ENCODE measurements at places on chromosomes 5 and 9.

- no peak for DNase-seq
These were observed 922.0 kb downstream of the CDH12 start for GRCh38 chr5:21931116-21931515.

DNA sequence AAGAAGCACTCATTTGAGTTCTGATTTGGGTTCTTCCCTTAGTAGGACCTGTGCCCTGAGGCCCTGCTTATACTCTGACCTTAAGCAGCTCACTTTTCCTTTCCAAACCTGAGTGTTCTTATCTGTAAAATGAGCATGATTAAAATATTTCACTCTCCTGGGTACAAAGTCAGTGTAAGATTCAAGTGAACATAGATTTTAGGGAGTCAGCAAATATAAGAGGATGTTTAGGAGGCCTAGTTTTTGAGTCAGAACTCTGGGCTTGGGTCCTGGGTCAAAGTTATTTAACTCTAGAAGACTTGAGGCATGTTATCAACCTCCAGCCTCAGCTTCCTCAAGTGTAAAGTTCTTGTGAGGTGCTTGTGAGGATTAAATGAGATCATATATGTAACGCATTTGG is 8.7 kb upstream of the SPARC start:
- no peak for DNase-seq

DNA sequence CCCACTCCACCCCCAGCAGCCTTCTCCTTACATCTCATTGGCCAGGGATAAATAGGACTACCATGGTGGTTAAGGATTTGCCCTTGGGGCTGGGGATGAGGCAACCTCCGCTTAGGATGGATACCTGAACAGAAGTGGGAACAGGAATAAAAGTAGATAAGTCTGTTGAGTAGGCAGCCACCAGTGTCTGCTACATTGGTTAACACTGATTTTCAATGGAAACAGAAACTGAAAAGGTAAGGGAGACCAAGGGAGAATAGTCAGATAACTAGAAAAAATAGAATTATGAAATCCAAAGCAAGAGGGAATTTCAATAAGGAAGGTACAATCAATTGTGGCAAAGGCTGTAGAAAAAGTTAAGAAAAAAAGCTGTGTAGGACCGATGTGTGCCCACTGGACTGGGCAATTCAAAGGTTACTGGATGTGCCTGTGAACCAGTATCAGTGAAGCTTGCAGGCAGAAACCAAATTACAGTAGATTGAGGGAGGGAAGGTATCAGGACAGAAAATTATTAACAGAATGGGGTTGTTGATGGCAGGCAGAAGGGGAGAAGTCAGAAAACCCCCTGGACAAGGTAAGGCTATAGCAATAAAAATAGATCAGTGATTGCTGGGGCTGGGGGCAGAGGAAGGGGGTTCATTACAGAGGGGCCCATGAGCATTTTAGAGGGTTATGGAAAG is 48.7 kb downstream of the DNAJC21 start:
- no peak for DNase-seq

- DNase-seq = no peak
These were observed 4.5 kb downstream of the NUDT2 start for GRCh38 chr9:34333836-34334235.

- no peak for DNase-seq
These were observed 124.1 kb upstream of the STC2 start for GRCh38 chr5:173452119-173452905.

DNA sequence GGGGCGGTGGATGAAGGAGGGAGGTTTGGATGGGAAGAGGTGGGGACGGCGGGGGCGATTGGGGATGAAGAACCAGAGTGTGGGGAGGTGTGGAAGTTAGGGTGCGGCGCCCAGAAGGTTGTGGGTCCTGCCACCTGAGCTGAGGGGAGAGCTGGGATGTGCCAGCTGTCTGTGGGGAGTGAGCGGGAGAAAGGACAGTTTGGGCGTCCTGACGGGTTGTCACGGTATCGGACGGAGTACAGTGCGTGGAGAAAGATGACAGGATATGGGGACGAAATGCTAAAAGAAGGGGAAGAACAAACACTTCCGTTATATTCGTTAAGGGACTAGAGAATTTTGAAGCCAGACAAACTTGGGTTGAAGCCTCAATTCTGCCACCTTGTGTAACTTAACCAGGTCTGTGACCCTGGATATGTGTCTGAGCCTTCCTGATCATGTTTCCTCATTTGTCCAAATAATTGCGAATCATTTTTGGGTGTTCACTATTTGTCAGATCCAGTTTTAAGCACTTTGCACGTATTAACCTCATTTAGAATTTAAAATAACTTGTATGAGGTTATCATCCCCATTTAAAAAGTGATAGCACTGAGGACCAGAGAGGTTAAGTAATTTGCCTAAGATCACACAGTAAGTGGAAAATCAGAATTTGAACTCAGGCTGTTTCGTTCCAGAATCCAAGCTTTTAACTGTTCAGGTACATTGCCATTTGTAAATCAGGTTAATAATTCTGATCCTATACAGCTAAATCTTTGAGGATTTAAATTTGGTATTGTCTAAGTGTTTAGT is 689 bp downstream of the CNTRL start:
- DNase-seq = peak; percentile 15

DNA sequence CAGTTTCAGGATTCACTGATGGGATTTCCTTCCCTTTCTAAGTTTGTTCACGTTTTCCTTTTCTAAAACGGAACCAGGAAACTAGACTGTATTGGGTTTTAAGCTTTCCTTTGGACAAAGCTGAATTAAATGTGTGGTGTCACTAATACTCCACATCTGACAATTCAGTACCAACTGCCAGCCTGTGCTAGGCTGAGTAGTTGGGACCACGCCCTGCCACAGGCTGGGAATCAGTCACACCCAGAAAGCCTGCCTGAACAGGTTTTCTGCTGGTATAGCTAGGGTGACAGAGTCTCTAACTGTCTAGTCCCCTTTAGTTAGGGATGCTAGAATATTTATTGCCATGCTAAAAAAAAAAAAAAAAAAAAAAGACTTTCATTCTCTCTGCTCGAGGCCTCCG is 15.6 kb downstream of the SPACA9 start:
- DNase-seq = no peak

DNA sequence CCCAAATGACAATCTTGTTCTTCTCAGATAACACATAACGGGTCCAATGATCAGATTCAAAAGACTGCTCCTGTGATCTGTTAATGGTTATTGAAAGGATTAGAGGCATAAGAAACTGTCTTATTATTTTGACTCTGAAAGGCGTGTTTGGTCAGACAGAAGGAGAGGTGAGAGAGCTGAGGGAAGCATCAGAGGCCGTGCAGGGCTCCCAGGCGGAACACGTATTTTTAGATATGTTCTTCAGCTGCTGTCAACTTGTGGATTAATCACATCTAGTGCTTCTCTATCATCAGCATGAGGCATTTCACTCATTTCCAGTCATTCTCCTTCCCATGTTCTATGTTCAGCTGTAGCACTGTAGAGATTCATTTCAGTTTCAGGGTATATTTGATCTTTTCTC is 199.8 kb downstream of the MAPKAP1 start:
- no peak for DNase-seq

DNA sequence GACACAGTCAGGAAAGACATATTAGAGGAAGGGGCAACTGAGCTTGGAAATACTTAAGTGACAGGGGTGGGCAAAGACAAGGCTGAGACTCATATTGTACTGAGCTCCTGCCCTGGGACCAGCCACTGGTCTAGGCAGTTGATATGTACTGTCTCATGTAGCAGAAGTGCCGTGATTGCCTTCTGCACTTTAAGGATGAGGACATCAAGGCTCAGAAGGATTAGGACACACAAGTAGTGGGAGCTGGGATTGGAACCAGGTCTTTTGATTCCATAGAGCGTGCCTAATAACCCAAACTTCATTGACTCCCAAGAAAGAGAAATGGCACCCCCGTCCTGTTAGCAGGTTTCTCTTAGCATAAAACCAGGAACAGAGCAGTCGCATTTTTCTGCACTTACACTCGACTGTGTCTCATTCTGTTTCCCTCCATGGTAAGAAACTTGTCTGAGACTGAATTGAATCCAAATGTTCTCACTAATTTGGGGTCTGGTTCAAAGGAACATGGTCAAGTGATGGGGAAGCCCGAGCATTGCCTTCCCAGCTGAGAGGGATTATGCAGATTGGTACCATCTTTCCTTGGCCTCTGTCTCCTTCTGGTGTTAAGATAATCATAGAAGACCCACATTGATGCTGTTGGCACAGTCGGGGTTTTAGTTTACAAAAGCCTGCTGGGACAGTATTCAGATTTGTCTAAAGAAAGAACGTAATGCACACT is 70.4 kb downstream of the ANGPTL2 start:
- DNase-seq = no peak

DNA sequence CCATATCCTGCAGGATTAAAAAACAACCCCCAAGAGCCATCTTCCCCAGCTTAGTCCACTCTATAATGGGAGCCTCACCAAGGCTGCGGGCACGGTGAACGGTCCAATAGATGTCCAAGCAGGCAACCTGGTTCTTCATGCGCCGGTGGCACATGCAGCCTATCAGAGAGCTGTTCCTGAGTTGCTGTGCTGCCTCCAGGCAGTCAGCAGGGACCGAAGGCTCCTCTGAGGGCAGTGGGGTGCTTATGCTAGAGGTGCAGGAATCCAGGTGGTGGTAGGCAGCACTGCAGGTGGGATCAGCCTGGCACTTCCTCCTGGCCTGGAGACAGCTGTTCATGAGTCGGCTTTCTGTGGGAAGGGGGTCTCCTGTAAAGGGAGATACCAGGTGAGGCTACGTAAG is 10.2 kb downstream of the GFRA3 start:
- no peak for DNase-seq

GRCh38 chr5:135005076-135005475 is 29.0 kb downstream of the PITX1 start:
- DNase-seq = no peak

DNA sequence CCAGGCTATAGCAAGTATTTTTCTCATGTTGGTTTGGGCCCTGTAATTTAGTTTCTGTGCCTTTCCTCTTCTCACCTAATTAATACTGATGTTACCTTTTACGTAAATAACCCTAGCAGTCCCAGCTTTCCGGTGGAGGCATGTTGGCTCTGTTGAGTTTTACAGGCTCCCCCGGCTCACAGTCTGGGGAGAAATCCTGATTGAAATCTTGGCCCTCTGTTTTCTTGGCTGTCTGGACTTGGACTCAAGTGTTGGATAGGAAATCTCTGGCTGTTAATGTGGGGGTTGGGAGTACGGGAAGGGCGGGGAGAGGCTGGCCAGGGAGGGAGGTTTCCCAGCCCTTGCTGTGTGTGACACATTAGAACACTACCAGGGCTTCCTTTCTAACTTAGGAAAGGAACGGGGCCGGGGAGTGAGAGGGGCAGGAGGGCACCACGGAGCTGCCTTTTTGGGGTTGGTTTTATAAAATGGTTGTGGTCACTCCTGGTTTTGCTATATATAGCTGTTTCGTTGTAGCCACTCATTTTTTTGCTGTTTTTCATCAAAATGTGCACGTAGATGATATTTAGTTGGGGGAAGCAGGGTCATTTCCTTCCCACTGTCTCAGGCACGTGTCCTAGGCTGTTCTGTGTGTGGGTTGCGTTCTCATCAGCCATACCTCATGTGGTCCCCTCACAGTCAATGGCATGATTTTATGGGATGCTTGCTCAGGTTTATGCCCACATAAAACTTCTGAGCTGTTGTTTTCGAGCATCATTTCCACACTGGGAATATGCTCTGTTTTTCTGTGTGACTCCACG is 11.0 kb downstream of the TRIO start:
- no peak for DNase-seq

- no peak for DNase-seq
These were observed 1387.7 kb upstream of the CDH6 start for GRCh38 chr5:29805804-29806203.

DNA sequence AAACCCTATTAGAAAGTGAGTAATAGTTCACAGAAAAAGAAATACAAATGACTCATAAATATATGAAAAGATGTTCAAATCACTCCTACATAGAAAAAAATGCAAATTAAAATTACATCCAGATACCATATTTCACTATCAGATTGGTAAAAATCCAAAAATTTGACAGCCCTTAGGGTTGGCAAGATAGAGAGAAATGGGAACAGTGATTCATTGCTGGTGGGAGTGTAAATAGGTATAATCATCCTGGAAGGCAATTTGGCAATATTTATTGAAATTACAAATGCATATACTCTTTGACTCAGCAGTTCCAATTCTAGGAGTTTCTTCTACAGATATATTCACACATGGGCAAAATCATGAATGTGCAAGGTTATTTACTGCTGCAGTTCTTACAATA is 273.5 kb downstream of the NR2F1-AS1 start:
- DNase-seq = no peak

DNA sequence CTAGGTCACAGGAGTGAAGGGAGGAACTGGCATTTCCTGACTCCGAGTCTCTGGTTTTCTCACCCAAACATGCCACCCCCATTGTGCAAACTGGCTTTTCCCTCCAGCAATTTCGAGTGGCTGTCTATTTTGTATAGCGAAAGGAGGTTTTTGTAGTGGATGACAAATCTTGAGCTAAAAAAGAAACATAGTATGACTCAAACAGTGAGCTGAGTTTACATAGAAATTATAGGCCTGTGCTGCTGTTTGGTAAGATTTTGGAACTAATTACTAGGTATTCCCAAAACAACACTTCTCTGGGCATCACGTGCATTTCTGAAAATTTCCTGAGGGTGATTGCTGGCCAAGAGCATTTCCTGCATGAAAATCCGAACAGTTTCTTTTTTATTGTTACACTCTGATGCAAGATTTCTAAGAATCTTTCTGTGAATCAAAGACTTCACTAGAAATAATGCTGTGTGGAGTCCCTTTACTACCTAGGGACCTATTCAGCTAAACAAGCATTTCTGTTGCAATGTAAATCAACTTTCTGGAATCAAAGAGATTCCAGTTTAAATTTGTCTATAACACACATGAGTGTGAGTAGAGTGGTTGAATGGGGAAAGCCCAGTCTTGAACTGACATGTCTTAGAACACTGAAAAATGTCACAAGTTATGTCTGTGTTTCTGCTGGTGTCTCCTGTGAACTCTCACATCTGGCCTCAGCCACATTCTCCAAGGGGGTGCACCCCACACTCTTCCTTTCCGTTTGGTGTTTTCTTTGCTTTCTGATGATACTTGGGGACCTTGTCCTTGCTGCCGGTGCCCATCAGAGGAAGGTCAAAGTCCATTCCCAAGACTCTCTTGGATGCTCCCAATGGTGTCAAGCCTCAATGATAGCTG is 33.3 kb upstream of the DAPK1 start:
- DNase-seq = no peak

DNA sequence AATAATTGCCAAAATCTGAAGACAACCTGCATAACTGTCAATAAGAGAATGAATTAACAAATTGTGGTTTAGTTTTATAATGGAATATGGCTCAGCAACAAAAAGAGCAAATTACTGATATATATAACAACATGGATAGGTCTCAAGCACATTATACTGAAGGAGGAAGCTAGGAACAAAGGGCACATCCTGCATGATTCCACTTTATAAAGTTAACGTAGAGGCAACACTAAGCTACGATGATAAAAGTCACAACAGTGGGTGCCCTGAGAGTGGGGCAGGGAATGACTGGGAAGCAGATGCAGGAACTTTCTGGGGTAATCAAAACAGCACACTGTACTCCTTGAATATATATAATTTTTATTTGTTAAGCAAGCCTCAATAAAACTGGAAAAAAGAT is 165.2 kb downstream of the RMI1 start:
- no peak for DNase-seq

GRCh38 chr5:68182094-68182493 is 33.5 kb upstream of the PIK3R1 start:
- no peak for DNase-seq

- no peak for DNase-seq
These were observed 293.6 kb downstream of the KCTD16 start for GRCh38 chr5:144464306-144464705.

- DNase-seq = no peak
These were observed 11.8 kb downstream of the OTULIN start for GRCh38 chr5:14676320-14676719.
